Occipital lobe (tissue), 3 donors: ENCODE measurements at places on chromosomes 2 and 18. TPM values are rescaled to one million over a fixed set of nuclear protein-coding genes. Genes with fewer than 3 reads are reported as not detected.

The GPR39 gene
- 5.0 TPM for total RNA-seq

The ZNF892 gene
- total RNA-seq: 31.7 TPM

The PPP1R1C gene
- total RNA-seq: 2.7 TPM

The GREB1 gene
- 1.4 TPM for total RNA-seq

The TMEM169 gene
- 21.7 TPM for total RNA-seq

The PDE6D gene
- total RNA-seq: 25.4 TPM

The CREG2 gene
- 4.8 TPM for total RNA-seq

The CROCC2 gene
- under 0.01 TPM for total RNA-seq

The FBXO15 gene
- 3.1 TPM for total RNA-seq

The MBD2 gene
- total RNA-seq: 20.1 TPM

The SOWAHC gene
- 44.0 TPM for total RNA-seq

The MARCHF4 gene
- total RNA-seq: 8.7 TPM

The TPO gene
- not detected for total RNA-seq

The GNAL gene
- total RNA-seq: 49.8 TPM

The SKOR2 gene
- total RNA-seq: not detected

The RBM44 gene
- 5.1 TPM for total RNA-seq

The UGT1A4 gene
- total RNA-seq: not detected

The LHCGR gene
- 0.16 TPM for total RNA-seq

The IFT172 gene
- total RNA-seq: 28.5 TPM

The IL36G gene
- total RNA-seq: not detected

The C2orf69 gene
- 38.1 TPM for total RNA-seq

The DHRS9 gene
- 0.94 TPM for total RNA-seq

The ALLC gene
- not detected for total RNA-seq

The FOXD4L1 gene
- total RNA-seq: 0.31 TPM

The MYCN gene
- total RNA-seq: 75.5 TPM

The ORC4 gene
- 95.5 TPM for total RNA-seq

The KLF11 gene
- 14.0 TPM for total RNA-seq

The LDLRAD4 gene
- total RNA-seq: 129 TPM

The CCDC141 gene
- total RNA-seq: 1.4 TPM

The ASXL3 gene
- 94.5 TPM for total RNA-seq

The TMEM237 gene
- 30.3 TPM for total RNA-seq

The TTN gene
- 3.7 TPM for total RNA-seq

The GCKR gene
- 0.16 TPM for total RNA-seq

The EML6 gene
- total RNA-seq: 12.9 TPM

The DSG1 gene
- 0.16 TPM for total RNA-seq

The ABCB11 gene
- total RNA-seq: 0.16 TPM
